ENCODE measurements at places on chromosomes 7 and 10.

- DNase-seq = no peak
These were observed 32.6 kb upstream of the NME8 start for GRCh38 chr7:37815671-37816371.

GRCh38 chr10:67665491-67665890 lies 30.5 kb downstream of the CTNNA3 start:
- no peak for DNase-seq

- no peak for DNase-seq
These were observed 29.8 kb downstream of the MTURN start for GRCh38 chr7:30164567-30164966.

GRCh38 chr10:14184841-14185315 lies 145.8 kb downstream of the FRMD4A start:
- DNase-seq = no peak

GRCh38 chr7:150685219-150686029 lies at the start of gene GIMAP2:
GIMAP2 (plus strand) TSS chr7:150685706; CDS start chr7:150687060, 1,354 bp downstream.
- no peak for DNase-seq

Measured in mesothelial cell of epicardium (in vitro differentiated cells).